ENCODE measurements at places on chromosomes 4 and X.

- no peak for DNase-seq
Observed at GRCh38 chrX:22323541-22323940, 50.8 kb downstream of the CBLL2 start.

GRCh38 chr4:4659871-4660651 is 118.2 kb upstream of the STX18 start:
- DNase-seq: no peak

DNA sequence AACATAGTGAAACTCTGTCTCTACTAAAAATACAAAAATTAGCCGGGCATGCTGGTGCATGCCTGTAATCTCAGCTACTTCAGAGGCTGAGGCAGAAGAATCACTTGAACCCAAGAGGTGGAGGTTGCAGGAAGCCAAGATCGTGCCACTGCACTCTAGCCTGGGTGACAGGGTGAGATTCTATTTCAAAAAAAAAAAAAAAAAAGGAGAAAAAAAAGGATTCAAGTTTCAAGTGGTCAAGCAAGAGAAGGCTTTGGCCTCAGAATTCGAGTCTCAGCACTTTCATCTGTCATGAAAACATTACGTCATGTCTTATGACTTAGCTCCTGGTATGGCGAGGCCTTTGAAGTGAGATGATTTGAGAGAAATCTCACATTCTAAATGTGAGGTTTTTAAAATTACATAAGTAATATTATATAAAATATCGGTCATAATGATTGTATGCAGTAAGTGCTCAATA is 21.2 kb upstream of the DHRSX start:
- no peak for DNase-seq

GRCh38 chr4:108087293-108087967 is 81.3 kb downstream of the LEF1 start:
- no peak for DNase-seq

- DNase-seq: no peak
Observed at GRCh38 chr4:89847571-89848325, 10.8 kb upstream of the SNCA start.

GRCh38 chr4:45147866-45148265 is 421.5 kb upstream of the GNPDA2 start:
- DNase-seq: peak; percentile 0

- DNase-seq: no peak
Observed at GRCh38 chr4:62226082-62226481, 1026.0 kb downstream of the ADGRL3 start.

GRCh38 chr4:132334081-132334480 is 815.0 kb upstream of the PCDH10 start:
- DNase-seq: no peak

DNA sequence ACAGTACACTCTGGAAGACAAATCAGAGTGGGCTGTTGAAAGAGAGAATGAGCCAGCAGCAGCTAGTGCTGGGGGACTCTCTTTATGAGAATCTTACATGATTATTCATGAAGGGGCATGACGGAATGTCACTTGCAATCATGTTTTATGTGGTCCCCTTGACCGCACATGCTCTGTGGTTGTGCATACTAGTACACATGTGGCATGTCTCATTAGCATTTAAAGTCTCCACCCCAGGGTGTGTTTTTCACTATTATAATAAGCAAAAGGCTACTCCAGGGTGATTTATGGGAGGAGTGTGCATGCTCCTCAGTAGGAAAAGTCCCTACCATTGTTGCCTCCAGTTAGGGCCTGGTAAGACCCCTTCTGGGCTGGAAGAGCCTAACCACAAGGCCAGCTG is 30.7 kb upstream of the MAGEA11 start:
- no peak for DNase-seq

GRCh38 chrX:118562582-118563164 is 67.1 kb downstream of the DOCK11 start:
- no peak for DNase-seq

- no peak for DNase-seq
Observed at GRCh38 chr4:110621839-110622751, 782 bp downstream of the PITX2 start.

GRCh38 chrX:41779030-41779564 is 55.1 kb downstream of the GPR82 start:
- no peak for DNase-seq

DNA sequence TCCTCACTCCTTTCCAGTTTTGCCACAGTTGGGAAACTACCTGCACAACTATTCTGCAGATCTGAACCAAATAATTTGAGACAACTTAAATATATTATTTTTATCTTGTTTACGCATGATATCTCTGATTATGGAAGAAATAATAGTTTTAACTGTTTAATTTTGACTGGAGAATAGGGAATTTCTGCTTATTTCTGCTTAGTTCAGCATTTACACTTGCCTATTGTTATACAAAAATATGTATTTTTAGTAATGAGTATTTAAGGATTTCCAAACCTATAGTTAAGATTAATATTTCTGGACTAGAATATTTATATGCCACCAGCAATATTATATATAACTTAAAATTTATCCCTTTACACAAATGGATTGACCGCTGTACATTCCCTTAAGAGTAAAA is 125.5 kb downstream of the NWD2 start:
- DNase-seq: no peak

GRCh38 chr4:17705107-17705506 is 76.3 kb downstream of the FAM184B start:
- no peak for DNase-seq

GRCh38 chr4:121072224-121073003 is at the start of gene NDNF:
NDNF (minus strand) TSS chr4:121072535; CDS start chr4:121045837, 26,698 bp downstream.
- no peak for DNase-seq

GRCh38 chr4:1544861-1545281 is 138.6 kb upstream of the NKX1-1 start:
- DNase-seq: no peak

- no peak for DNase-seq
Observed at GRCh38 chrX:152637649-152638442, at the start of gene GABRQ. GABRQ (plus strand) TSS chrX:152637895; CDS start chrX:152638203, 308 bp downstream.

GRCh38 chr4:185358959-185359358 is 36.8 kb downstream of the LRP2BP start:
- DNase-seq: no peak

GRCh38 chrX:24668111-24668510 is 21.0 kb upstream of the PCYT1B start:
- DNase-seq: no peak

GRCh38 chrX:12567857-12568256 is 223.4 kb upstream of the PRPS2 start:
- DNase-seq: no peak

GRCh38 chrX:16914058-16914457 is 32.4 kb upstream of the REPS2 start:
- no peak for DNase-seq

DNA sequence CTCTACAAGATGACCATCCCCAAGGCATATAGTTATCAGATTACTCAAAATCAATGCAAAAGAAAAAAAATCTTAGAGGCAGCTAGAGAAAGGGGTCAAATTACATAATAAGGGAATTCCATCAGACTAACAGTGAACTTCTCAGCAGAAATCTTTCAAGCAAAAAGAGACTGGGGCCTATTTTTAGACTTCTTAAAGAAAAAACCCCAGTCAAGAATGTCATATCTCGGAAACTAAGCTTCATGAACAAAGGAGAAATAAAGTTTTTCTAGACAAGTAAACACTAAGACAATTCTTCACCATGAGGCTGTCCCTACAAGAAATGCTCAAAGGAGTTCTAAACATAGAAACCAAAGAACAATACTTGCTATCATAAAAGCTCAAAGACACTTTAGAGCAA is 51.7 kb downstream of the RAB28 start:
- no peak for DNase-seq

- DNase-seq: no peak
Observed at GRCh38 chrX:17922303-17922702, 61.2 kb upstream of the RAI2 start.

DNA sequence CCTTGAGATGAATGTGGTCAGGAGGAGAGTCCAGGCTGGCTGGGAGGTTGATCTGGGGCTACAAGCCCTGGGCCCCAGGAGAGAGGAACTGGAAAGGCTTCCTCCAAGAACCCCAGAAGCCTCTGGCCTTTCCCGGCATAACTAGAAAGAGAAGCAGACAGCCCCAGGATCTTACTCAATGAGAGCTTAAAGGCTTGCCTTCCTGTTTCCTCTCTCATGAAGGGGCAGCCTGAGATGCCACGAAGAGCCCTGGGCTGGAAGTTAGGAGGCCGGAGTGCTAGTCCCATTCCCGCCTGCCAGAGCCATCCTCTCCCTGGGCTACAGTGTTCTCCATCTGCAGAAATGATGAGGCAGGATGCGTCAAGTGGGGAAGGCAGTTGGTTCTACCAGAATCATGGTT is 20.1 kb upstream of the XPNPEP2 start:
- DNase-seq: no peak

GRCh38 chrX:65642914-65643491 is 24.5 kb upstream of the MSN start:
- DNase-seq: no peak

GRCh38 chr4:142983065-142983464 is 137.0 kb upstream of the INPP4B start:
- no peak for DNase-seq

GRCh38 chr4:122695226-122695625 is 37.3 kb upstream of the BBS12 start:
- no peak for DNase-seq

DNA sequence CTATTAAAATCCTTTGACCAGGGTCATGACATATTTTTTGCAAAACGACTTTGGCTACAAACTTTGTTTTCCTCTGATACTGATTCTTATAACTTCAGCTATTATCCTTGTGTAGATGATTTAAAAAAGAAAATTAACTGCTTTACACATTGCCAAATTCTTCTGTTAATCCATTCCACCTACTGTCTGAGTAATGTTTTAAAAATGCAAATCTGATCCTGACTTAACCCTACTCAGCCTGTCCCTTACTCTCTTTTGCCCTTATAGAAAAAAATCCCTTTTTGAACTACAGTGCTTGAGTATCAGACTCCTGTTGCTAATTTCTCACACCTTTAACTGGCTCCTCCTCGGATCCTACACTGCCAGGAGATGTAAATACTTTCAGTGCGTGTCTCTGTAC is 723.1 kb downstream of the ADGRL3 start:
- no peak for DNase-seq

DNA sequence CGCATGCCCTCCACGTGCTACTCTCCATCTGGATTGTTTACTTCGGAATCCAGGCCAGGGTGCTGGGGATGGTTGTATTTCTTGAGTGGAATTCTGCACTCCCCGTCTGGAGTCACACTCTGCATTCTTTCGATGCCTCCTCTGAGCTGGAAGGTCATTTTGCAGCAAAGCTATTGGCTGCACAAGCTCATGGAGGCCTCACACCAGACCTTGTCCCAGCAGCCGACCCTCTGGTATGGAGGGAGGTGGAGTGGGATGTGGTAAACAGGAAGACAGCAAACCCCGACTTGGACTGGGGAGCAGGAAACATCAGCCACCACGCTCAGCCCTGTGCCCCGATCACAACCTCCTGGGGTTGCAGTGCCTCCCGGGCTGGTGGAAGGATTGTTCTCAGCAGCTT is 225.3 kb upstream of the LNX1 start:
- no peak for DNase-seq

- no peak for DNase-seq
Observed at GRCh38 chr4:125710766-125711165, 396.0 kb downstream of the FAT4 start.

Measured in COLO829 (cell line).